ENCODE measurements at places on chromosomes 1 and 21.

DNA sequence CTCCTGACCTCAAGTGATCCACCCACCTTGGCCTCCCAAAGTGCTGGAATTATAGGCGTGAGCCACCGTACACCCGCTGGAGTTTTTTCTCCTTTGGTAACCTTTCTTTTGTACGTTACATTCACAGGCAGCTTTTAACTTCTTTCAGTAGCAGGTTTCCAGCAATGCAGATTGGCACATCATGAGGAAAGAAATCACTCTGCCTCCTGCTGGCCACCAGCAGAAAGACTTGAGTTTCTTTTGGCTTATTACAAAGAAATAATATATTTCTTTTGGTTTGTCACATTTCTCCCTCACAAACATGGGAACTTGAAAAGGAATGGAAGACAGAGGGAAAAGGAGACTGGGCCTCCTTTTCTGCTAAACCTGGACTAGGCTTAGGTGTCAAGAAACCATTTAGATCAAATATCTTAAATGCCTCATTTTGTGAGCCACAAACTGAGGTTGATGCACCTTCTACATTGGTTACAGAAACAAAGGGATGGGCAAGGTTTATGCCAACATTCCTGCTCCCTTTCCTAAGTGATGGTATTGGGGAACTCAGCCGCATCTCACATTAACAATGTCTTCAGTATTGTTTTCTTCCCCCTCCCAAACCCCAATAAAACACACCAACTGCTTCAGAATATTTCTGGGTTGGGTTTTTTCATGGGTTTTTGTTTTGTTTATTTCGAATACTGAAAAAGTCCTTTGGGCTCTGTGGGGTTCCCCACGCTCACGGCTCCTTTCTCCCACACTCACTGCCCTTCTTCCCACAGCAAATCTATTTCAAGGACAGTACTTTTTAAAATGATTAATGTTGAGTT is 7.7 kb downstream of the ENSA start:
- peak; percentile 21 for DNase-seq

DNA sequence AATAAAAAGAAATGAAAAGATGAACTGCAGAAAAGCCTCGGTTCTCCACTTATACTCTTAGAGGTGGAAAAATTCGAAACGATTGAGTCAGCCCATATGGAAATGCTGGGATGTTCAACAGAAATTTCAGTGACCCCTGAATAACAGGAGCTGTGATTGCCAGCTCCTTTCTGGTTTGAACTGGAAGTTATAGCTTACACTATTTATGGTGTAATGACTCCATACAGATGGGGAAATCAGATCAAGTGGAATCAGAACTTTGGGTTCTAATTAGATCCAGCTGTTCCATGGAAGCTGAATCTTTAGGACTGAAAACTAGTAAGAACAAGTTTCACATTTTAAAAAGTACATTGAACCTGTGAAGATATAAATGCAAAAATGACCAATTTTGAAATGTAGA is 569.3 kb upstream of the ZRANB2 start:
- DNase-seq = no peak

GRCh38 chr1:93080179-93080823 is 1.2 kb downstream of the MTF2 start:
- no peak for DNase-seq

GRCh38 chr1:182244451-182244850 is 147.1 kb downstream of the GLUL start:
- no peak for DNase-seq

DNA sequence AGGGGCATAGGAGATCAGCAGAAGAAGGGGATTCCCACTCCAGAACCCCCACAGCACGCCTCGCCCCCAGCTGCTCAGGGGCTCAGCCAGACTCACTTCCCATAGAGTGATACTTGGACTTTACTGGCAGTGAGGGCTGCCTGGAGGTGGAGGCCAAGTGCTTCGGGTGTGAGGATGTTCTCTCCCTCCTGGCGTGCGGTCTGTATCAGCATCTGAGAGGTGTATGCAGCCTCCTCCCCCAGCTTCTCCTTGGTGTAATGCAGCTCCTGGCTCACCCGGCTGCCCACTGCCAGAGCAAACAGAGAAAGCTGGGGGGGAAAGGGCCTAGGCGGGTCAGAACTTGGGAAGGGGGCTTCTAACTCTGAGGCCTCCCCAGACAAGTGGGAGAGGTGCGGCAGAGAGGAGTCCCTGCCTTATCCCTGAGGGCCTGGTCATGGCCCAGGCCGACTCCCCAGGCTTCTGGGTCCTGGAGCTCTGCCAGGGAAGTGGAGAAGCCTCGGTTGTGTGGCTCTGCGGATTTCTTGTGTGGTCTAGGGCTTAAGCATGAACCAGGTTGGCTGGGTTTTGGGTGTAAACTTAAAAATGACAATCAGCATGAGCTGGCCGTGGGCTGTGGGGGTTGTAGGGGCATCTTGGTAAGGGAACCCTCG is 10.9 kb downstream of the PTCH2 start:
- no peak for DNase-seq

GRCh38 chr1:45327644-45328515 is 1.2 kb downstream of the HPDL start:
- DNase-seq = no peak

GRCh38 chr1:37038227-37039093 is 4.1 kb upstream of the GRIK3 start:
- DNase-seq = no peak

- DNase-seq = no peak
Observed at GRCh38 chr1:177432897-177433296, 262.1 kb downstream of the BRINP2 start.

DNA sequence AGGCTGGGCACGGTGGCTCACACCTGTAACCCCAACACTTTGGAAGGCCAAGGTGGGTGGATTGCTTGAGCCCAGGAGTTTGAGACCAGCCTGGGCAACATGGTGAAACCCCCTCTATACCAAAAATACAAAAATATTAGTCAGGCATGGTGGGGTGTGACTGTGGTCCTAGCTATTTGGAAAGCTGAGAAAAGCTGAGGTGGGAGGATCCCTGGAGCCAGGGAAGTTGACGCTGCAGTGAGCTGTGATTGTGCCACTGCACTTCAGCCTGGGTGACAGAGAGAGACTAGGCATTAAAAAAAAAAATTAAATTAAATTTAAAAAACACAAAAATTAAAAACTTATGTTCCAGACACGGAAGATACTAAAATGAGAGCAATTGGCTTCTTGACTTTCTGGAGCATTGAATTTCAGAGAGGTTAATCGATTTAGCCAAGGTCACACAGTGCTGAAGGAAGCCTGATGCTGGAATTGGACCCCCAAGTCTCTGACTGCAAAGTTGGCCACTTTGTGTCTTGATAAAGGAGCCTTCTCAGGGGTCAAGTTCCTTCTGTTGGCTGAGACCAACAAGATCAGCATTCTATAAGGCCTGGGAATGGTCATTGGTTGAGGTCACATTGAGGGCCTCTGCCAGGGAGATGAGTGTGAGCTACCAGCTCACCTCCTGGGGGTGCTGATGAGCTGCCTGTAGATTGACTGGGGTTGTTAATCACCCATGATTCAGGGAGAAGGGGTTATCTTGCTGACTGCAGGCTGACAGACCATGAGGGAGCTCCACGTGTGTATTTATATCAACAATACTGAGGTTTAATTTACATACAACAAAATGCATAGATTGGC is 54.3 kb downstream of the RPS6KA1 start:
- DNase-seq = no peak

GRCh38 chr1:206651958-206652890 is 16.9 kb downstream of the DYRK3 start:
- no peak for DNase-seq

GRCh38 chr1:240526312-240526711 is 85.6 kb downstream of the GREM2 start:
- no peak for DNase-seq

DNA sequence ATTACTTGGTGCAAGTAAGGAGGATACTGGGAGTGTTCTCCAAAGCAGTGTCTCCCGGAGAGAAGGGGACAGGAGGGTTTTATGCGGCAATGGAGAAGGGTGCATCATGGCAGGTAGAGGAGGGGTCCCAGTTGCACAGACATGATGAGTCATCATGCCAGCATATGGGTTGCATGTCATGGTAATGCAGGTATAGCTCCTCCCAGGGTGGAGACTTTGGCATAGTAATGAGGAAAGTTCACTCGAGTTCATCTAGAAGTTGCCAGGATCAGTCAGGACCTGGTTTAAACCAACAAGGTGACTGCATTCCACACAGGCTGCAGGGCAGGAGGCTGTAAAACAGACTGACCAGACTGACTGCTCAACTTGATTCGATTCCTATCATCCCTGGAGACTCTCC is 355.7 kb upstream of the DUSP10 start:
- no peak for DNase-seq

DNA sequence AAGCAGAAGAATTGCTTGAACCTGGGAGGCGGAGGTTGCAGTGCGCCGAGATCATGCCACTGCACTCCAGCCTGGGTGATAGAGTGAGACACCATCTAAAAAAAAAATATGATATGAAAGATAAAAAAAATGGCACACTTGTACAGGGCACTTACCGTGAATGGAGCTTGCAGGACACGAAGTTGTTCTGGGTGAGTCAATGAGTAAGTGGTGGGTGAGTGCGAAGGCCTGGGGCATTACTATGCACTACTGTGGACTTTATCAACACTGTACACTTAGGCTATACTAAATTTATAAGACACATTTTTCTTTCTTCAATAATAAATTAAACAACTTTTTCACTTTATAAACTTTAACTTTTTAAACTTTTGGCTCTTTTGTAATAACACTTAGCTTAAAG is 37.0 kb downstream of the TNFRSF8 start:
- DNase-seq = no peak

DNA sequence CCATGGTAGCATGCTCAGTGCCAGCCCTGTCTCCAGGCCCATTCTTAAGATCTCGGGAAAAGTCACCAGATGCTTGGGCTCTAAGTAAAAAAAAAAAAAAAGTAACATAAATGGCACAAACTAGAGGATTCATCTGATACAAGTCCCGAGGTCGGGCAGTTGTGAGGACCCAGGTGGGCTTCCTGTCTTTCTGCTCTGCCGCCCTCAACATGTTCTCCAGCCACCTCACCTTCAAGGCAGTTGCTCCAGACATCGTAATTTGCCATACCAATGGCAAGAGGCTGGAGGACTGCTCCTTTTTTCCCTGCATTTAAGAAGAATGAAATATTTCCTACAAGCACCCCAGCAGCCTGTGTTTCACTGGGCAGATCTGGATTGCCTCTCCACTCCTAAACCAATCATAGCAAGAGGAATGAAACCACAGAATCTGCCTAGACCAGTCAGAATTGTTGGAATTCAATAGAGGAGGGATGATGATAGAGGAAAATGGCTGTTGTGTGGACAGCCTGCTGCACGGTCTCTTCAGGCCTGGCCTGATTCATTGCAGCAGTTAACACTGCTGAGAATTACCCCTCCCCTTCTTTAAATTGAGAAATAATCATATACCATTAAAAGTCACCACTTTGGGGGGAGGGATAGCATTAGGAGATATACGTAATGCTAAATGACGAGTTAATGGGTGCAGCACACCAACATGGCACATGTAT is 5.4 kb downstream of the HMGN2 start:
- DNase-seq = no peak

DNA sequence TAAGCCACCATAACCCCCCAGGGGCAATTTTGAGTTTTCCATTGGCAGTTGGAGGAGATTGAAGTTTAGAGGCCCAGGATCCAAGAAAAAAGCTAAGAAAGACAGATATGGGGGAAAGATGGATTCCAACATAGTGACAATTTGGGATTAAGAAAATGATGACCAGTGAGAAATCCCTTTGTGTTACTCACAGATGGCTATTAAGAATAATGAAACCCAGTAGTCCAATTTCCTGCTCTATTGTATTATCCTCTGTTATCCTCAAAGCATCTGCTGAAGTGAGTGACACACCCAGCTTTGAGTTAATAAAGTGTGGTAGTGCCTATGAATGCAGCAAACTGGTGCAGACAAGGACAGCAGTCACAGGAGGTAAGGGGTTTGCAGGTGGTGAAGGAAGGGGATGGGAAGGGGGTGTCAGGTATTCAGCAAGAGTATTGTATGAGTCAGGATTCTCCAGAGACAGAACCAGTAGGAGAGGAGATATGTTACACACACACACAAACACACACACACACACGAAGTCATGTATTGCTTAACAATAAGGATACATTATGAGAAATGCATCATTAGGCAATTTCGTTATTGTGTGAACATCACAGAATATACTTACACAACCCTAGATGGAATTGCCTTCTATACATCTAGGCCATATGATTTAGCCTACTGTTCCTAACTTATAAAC is 112.4 kb upstream of the VANGL1 start:
- DNase-seq = no peak

GRCh38 chr1:46303038-46303871 is at the start of the genes LRRC41 and UQCRH:
TSS of gene LRRC41 (minus strand) at chr1:46303616. CDS start at chr1:46303322, 294 bp downstream.
TSS of gene UQCRH (plus strand) at chr1:46303698. CDS start at chr1:46303767, 69 bp downstream.
- peak; percentile 85 for DNase-seq

DNA sequence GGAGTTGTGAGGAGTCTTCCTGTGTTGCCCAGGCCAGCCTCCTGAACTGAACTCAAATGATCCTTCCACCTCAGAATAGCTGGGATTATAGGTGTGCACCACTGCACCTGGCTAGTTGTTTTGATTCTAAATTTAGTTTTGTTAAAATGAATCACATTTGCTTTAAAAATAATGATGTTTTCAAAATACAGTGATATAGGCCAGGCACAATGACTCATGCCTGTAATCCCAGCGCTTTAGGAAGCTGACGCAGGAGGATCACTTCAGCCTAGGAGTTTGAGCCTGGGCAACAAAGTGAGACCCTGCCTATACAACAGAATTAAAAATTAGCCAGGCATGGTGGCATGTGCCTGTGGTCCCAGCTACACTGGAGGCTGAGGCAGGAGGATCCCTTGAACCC is 24.3 kb downstream of the RTCA start:
- no peak for DNase-seq

GRCh38 chr1:171191992-171192391 is 6.9 kb downstream of the FMO2 start:
- DNase-seq = no peak

- no peak for DNase-seq
Observed at GRCh38 chr21:36545776-36546511, 66.0 kb upstream of the CLDN14 start.

GRCh38 chr1:118977600-118977999 is 10.5 kb downstream of the TBX15 start:
- DNase-seq = no peak

DNA sequence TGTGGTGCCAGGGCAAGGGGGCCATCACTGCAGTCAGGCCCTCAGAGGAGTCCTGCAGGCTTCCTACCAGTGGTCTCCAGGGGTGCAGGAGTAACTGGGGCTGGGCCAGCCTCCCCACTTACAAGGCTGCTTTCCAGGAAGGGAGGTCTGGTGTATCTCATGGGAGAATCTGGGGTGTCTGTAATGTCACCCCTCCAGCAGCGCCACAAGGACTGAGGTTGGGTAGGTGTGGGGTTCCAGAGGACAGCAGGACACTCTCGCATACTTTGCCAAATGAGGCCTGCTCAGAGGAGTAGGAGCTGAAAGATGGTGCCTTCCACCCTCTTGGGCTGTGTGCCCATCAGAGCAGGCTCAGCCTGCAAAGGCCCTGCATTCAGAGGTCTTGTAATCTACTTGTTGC is 46.9 kb downstream of the TNNT2 start:
- no peak for DNase-seq

- DNase-seq = no peak
Observed at GRCh38 chr21:44758781-44759627, 42.6 kb downstream of the UBE2G2 start.

DNA sequence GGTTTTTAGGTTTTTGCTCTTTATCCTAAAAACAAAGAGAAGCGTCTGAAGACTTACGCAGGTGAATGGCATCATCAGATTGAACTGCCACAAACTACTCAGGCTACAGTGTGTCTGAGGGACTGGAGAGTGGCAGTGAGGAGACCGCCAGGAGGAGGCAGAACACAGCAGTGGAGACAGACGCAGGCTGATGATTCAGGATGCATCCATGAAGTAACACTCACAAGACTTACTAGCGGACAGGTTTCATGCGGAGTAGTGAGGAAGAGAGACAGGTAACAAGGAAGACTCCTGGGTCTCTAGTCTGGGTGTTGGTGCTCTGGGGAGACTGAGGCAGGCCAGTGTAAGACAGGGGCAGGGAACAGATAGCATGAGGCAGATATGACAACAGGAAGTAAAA is 5.7 kb downstream of the HSF2BP start:
- no peak for DNase-seq
